ENCODE measurements at places on chromosomes 12 and 14.

GRCh38 chr14:34324363-34324795, 137.7 kb downstream of the SPTSSA start:
- DNase-seq: no peak

- DNase-seq: no peak
Observed at GRCh38 chr14:56202256-56202655, 84.0 kb downstream of the PELI2 start.

GRCh38 chr14:64060648-64061096, 207.9 kb downstream of the SYNE2 start:
- no peak for DNase-seq

DNA sequence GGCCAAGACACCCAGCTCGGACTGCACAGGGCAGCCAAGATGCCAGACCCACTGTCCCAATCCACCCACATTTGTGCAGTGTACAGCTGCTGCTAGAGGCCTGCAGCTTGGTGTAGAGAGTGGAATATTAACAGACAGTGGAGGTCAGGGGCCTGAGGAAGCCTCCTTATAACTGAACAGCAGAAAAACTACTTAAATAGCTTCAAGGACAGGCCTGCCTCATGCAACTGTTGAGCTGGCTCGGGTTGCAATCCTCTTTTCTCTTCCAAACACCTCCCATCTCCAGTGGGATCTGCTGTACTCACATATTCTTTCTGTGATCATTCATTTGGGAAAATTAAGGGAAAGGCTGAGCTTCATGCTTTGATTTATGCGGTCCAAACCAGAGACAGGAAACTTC, 1043.2 kb upstream of the TMEM132C start:
- DNase-seq: no peak

DNA sequence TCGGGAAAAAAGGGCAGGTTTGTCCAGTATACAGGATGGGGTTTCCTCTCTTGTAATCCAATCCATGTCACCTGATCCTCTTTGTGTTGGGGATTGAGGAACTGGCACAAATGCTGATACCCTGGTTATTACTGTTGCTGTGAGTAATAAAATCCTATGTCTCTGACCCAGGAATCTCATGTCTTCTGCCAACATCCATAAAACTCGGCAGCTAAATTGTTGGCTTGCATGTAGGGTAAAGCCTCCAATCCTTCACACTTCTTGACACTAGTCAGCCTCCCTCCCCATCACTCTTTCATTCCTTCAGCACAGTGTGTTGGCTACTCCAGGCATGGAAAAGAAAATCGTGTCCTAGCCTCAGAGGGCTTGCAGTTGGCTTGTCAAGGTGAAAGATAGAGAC, 9.2 kb upstream of the NOS1 start:
- no peak for DNase-seq

DNA sequence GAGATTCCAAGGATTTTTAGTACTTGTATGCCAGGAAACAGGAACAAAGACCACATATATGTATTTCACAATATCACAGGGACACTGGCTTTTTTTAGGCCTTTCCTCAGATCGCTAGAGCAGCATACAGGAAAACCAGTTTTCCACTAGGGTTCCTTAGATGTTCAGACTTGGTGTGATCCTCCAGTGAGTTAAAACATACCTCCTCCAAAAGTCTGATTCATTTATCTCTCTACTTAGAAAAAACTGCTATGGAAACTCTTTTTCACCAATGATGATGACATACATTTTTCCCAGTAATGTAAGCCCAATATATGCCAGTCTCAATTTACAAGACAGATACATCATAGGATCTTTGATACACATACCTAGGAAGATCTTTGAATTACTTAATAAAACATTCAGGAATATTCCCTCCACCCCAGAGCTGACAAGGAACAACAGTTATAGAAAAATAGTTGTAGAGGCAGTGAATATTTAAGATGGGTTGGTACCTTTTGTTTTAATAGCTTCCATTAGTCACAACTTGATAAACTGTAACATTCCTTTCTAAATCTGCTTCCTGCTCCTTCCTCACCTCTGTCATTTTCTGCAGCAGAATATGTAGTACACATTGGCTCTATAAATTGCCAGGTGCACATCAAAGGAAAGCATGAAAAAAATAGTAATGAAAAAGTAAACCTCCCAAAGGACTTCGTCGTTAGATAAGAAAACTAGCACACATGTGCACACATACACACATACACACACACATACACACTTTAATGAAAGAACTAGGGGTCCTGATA, 27.5 kb downstream of the BCAT1 start:
- DNase-seq: no peak

DNA sequence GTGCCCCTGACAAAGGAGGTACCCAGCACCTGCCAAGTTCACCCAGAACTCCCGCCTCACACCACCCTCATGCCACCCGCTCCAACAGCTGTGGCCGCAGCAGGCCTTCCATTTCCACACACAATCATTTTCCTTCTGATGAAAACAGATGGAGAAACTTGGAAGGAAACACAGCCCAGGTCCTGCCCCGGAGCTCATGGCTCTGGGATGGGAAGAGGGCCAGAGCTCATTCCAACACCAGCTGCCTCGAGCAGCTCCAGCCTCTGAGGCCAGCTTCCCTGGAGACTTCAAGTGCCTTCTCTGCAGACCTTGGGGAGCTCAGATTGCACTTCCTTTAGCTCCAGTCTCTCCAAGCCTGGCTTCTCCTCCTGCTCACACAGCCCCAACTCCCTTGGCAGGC, 55.1 kb upstream of the CMKLR1 start:
- no peak for DNase-seq

GRCh38 chr12:119444462-119445044, 110.0 kb downstream of the CCDC60 start:
- DNase-seq: no peak

DNA sequence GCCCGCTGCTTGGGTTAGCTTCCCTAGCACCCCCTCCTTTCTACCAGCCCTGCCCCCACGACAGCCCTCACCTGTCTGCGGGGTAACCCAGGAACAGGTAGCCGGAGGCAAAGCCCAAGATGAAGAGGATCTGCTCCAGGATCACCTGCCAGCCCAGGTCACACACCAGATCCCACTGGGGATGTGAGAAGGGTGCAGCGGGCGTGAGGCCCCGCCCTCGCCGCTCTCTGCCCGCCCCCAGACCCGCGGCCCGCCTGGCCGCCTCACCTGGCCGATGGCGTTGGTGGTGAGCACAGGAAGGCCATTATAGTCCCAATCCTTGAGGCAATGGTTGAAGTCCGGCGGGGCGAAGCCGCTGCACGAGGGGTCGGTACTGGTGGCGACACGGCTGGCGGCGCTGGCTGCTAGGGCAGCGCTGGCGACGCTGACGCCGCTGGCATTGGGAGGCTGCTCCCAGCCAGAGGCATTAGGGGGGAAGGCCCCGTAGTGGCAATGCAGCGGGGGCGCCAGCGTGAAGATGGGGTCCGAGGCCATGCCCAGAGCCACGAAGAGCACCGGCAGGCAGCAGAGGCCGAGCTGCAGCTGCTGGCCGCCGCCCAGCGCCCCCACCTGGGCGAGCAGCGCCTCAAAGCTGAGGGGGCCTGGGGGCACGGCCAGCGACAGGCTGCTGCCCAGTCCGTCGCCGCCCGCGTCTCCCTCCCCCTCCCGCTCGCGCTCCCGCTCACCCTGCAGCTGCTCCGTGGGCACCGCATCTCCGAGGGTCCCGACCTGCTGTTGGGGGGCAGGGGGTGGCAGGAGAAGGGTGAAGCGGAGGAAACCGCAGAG, 794 bp downstream of the SLC22A17 start:
- DNase-seq: no peak

DNA sequence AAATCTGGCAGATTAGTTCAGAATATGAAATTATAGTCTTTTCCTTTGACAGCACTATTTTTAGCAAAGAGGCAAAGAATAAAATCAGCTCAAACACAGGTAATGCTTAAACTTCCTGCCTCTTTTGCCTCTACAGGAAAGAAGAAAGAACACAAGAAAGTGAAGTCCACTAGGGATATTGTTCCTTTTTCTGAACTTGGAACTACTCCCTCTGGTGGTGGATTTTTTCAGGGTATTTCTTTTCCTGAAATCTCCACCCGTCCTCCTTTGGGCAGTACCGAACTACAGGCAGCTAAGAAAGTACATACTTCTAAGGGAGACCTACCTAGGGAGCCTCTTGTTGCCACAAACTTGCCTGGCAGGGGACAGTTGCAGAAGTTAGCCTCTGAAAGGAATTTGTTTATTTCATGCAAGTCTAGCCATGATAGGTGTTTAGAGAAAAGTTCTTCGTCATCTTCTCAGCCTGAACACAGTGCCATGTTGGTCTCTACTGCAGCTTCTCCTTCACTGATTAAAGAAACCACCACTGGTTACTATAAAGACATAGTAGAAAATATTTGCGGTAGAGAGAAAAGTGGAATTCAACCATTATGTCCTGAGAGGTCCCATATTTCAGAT, 17.4 kb downstream of the TMPO start:
- peak; percentile 44 for DNase-seq

- no peak for DNase-seq
Observed at GRCh38 chr12:49987625-49988303, 15.0 kb downstream of the AQP6 start.

All from CD8-positive, alpha-beta memory T cell (primary cell).